ENCODE measurements at places on chromosomes 5 and 9.

GRCh38 chr5:147055089-147055826 lies 176.7 kb upstream of the PPP2R2B start:
- no peak for DNase-seq

DNA sequence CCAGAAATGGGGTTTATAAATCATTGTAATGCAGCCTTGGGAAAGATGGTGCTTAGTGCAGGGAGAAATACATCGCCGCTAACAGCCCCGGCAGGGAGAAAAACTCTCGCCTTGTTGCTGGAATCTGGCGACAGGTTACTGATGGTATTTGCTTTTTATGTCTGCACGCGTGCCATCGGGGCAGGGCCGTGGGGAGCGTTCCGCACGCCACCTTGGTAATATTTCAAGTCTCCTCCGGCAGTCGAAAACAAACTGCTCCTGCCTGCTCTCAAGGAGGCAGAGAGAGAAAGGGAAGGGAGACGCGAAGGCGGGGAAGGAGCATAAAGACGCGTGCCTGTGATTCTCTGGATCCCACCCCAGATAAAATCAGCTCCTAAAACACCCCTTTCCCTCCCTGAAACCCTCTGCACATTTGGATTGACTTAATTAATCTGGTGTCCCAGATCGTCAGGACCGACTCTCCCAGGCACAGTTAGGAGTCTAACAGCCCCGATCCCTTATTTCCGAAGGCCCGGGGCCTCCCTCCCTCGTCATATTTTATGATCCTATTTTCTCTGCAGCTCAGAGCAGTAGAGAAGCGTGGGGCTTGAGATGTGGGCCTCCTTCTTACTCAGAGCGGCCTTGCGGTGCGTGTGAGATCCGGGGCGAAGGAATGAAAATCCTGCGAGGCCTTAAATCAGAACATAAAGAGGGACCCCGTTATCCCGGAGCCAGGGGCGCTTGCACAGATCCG lies 47.7 kb downstream of the CFAP77 start:
- DNase-seq = no peak

DNA sequence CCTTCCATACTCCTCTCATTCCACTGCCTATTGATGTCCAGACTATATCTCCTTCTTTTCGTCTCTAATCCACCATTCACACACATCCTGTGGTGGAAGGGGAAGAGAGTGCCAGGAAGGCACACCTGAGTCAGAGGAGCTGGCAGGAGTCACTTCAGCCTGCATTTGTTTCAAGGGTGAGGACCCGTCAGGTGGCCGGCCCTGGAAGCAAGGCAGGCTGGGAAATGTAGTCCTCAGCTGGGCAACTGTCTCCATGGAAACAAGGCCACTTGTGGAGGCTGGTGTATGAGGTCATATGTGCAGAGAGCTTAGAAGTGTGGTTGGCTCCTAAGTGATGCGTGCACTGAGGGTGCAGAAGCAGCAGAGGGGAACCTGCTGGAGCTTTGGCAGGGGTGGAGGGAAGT lies 278.4 kb downstream of the NSG2 start:
- no peak for DNase-seq

- no peak for DNase-seq
These were observed 92.0 kb downstream of the SPOCK1 start for GRCh38 chr5:137407090-137407489.

DNA sequence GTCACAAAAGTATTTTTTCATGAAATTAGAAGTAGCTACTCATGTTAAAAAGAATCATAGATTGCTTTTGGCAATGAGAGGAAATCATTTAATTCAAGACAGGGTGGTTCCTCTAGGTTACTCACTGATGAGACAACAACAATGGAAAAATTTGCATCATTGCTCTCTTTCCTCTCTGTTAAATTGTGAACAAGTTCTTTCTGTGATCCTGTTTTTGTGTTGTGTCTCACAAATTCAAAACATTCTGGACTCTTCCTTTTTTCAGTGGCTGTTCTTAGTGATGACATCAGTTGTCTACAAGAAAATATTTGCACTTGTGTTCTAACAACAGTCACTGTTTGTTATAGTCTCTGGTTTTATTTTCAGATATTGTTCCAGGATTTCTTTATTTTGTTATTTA lies 95.3 kb downstream of the XRCC4 start:
- no peak for DNase-seq

Measured in GOT3 (cell line).